Right renal pelvis (tissue), 4 donors: ENCODE measurements at places on chromosomes 2 and 18. TPM values are rescaled to one million over a fixed set of nuclear protein-coding genes. Genes with fewer than 3 reads are reported as not detected.

DNA sequence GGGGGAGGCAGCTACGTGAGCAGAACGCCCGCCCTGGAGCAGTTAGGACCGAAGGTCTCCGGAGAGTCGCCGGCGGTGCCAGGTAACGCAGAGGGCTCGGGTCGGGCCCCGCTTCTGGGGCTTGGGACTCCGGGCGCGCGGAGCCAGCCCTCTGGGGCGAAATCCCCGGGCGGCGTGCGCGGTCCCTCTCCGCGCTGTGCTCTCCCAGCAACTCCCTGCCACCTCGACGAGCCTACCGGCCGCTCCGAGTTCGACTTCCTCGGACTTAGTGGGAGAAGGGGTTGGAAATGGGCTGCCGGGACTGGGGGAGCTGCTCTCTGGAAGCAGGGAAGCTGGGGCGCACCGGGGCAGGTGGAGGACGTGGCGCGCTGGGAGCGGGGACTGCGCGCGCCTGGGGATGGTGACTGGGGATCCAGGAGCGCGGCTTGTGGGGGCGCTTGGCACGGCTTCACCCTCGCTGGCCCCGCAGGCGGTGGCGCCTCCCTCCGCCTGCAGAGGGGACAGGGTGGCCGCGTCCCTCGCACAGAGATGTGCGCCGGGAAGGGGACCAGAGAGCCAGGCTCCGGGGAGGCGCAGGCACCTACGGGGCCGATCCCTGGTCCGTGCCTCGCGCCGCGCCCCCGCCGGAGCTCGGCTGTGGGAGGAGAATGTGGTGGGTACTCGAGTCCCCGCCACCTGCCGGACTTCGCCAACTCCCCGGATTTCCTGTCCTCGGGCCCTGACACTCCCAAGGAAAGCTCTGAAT is 688 bp downstream of the CDH20 start:
- no peak for DNase-seq

DNA sequence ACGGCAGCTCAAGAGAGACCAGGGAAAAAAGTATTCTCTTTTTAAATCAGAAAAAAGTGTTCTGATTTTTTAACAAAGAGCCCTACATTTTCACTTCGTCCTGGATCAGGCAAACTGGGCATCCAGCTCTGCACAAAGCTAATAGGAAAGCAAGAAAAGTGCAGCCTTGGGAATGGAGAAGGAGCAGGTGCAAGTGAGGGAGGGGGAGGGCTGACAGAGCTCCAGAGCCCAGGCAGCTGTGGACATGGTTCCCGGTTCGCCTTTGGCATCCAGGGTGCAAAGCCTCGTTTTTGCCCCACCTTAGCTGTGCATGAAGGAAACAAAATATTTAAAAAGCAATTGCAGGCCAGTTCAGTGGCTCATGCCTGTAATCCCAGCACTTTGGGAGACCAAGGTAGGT is 82.2 kb downstream of the FAM124B start:
- DNase-seq: no peak

DNA sequence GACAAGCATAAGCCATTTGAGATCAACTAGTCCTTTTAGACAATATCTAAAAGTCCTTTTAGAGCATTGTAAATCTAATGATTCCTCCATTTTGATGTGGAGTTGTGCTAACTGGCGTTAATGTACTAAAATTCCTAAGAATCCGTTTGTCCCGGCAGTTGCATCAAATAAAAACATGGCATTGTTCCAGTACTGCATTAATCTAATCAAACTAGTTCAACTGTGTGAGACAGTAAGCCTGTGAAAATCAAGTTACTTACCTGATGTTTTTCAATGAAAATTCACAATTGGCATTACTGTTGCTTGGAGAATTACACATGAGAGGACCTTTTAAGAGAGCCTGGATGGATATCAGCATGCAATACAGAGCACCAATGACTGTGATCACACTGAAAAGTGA is 13.3 kb downstream of the TM4SF20 start:
- no peak for DNase-seq

- DNase-seq: no peak
These were observed 141.1 kb downstream of the EIPR1 start for GRCh38 chr2:3236300-3237045.

DNA sequence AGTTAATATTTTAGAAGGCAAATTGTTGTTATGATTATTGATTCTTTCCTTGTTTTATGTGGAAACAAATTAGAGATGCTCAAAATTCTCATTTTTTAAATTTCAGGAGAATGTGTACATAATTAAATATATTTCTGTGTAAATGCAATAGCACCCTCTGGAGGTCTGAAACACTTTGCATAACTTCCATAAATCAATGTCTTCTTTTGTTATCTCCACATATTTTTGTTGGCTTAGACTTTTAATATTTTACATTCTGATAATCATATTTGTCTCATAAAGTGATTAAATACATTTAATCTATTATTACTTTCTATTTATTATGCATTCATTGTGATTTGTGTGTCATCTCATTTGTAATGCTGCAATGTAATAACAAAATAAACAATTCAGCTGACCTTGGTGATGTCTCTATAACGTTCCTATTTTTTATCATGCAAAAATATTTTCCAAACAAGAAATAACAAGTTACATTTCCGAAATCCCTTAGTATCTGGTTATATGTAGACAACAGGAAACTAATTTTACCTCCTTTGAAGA is 201.8 kb upstream of the GALNT5 start:
- DNase-seq: peak; percentile 8

DNA sequence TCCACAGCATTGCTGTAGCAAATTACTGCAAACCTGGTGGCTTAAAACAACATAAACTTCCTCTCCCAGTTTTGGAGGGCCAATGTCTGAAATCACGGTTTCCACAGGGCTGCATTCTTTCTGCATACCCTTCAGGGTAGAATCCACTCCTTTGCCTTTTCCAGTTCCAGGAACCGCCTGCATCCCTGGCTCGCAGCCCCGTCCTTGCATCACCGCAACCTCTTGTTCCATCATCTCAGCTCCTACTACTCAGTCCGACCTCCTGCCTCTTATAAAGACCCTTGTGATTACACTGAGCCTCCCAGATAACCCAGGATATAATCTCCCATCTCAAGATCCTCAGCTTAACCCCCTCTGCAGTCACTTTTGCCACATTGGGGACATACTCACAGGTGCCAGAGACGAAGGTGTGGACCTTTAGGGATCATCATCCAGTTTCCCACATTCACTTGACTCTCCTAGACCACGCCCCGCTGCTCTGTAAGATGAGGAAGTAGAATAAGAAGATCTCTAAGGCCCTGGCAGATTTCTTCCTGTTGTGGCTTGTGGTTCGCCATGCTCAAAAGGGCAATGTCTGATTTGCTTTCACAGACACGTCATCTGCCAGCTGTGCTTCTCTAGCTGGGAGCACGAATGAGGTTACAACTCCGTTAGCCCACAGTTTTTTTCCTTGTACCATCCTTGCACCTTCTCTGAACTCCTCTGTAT is 103.6 kb upstream of the AGAP1 start:
- no peak for DNase-seq

GRCh38 chr18:75003039-75003438 is 205.9 kb downstream of the PTGR3 start:
- no peak for DNase-seq

SAG gene
- 0.09 TPM for polyA plus RNA-seq

BOK gene
- polyA plus RNA-seq: 32.1 TPM

STK25 gene
- 176 TPM for polyA plus RNA-seq

KANSL1L gene
- polyA plus RNA-seq: 53.2 TPM
